ENCODE measurements at places on chromosomes 1 and 21.

- DNase-seq: peak; percentile 51
These were observed 13.0 kb downstream of the CHIT1 start for GRCh38 chr1:203216274-203217138.

DNA sequence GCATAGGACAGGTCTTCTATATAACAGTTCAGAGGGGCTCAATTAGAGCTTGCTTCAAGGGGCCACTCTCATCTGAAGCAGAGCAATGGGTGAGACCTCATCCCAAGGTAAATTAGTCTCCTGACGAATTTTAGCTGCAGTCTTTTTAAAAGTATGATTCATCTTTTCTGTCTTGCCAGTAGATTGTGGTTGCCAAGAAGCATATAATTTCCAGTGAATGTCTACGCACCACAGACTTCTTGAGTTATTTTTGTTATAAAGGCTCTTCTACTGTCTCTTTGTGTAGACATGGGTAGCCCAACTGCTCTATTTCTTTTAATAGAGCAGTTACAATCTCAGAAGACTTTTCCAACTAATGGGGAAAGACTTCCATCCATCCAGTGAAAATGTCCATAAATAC, 108.9 kb upstream of the FMN2 start:
- no peak for DNase-seq

- DNase-seq: peak; percentile 55
These were observed at the start of gene PADI2 for GRCh38 chr1:17119076-17119772. Gene PADI2, minus strand, starts transcription at chr1:17119451. Its CDS starts 80 bp downstream, at chr1:17119371.

GRCh38 chr1:233289676-233290075, 5.8 kb downstream of the PCNX2 start:
- no peak for DNase-seq

DNA sequence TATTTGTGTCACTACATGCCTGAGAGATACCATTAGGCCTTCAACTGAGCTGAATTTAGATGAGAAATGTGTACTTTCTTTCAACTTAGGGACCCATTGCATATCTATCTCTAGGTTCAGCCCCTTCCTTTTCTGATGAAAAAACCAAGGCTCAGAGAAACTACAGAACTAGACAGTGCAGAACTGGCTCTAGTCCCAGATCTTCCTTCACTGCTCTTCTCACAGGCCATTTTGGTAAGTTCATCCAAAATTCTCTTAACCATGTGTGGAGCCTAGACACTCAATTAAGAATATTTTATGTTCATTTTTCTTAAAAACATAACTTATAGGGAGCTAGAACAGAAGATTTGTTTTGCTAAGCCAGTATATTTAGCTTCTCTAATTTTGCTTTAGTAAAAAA, 128.9 kb downstream of the ASTN1 start:
- DNase-seq: no peak
